ENCODE measurements at places on chromosomes 3 and 15.
A peak's percentile ranks its signal among the peaks of the same experiment; 100 is the strongest.

GRCh38 chr3:42148982-42149432, 57.9 kb downstream of the TRAK1 start:
- DNase-seq, result peak; percentile 49

DNA sequence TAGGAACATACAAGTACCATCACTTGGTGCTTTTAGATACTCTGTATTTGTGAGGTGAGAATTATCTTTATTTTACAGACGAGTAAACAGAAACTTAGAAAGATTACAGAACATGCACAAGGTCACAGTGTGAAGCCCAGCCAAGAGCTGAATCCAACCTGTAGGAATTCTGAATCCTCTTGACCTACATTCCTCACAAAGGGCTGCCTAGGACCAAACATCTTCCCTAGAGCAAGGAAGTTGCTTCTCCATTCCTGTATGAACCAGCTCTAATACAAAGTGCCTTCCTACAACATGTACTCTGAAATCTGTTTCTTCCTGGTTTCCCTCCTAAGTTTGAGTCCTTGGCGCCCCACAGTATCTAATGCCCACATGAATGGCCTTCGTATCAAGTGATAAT, 2.9 kb downstream of the HDGFL3 start:
- no peak for DNase-seq

- no peak for DNase-seq
These were observed 123.8 kb upstream of the FEZF2 start for GRCh38 chr3:62497156-62497555.

DNA sequence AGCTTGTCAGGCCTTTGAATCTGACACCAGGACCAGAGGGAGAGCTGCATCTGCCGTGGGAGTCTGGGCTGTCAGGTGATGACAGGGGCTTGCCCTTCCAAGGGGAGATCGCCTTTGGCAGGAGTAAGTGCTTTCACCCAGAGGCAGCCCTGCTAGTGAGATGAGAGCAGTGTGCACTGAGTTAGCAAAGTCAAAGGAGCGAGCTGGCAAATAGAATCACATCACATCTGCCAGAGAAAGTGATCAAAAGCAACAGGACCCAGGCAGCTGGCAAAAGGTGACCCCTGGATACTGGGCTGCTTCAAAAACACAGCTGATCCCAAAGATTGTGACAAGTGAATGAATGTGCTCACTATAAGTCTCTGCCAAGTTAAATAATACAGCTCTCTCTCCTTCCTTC, 36.1 kb upstream of the PYDC2 start:
- DNase-seq, result no peak

- DNase-seq, result peak; percentile 20
These were observed 33.7 kb downstream of the RORA start for GRCh38 chr15:61195116-61196002.

GRCh38 chr3:12194209-12194608, 35.5 kb upstream of the TIMP4 start:
- DNase-seq, result peak; percentile 78

- no peak for DNase-seq
These were observed 2.1 kb downstream of the EPHB1 start for GRCh38 chr3:134797057-134797740.

DNA sequence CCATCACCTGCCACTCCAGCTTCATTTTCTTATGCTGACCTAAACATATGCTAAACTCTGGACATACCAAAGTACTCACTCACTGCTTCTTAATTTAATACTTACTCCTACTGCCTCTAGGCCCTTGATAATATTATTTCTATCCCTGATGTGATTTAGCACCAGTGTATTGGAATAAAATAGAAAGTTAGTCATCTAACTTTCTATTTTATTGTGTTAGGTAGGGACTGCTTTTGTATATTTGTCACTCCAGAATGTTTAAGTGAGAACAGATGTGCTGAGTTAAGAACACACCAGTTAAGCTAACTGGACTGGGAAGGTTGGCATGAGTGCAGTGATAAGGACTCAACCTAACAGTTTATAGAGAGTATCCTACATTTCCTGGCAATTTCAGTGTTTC, 6.5 kb upstream of the CLDN16 start:
- DNase-seq, result no peak
